ENCODE measurements at places on chromosomes 6 and 20.

DNA sequence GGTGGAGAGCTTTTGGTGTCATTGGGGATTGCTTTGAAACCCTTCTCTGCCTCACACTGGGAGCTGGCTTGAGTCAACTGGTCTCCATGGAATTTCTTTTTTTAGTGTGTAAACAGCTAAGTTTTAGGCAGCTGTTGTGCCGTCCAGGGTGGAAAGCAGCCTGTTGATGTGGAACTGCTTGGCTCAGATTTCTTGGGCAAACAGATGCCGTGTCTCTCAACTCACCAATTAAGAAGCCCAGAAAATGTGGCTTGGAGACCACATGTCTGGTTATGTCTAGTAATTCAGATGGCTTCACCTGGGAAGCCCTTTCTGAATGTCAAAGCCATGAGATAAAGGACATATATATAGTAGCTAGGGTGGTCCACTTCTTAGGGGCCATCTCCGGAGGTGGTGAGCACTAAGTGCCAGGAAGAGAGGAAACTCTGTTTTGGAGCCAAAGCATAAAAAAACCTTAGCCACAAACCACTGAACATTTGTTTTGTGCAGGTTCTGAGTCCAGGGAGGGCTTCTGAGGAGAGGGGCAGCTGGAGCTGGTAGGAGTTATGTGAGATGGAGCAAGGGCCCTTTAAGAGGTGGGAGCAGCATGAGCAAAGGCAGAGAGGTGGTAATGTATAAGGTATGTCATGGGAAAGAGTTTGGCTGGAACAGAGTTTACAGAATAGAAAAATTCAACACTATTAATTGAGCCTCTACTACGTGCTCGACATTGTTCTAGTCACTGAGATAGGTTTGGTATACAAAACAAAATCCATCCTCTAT is 31.2 kb downstream of the SRSF3 start:
- no peak for DNase-seq

GRCh38 chr20:63402181-63402859 is 41.2 kb upstream of the CHRNA4 start:
- no peak for DNase-seq

GRCh38 chr20:36404435-36404978 is 98.4 kb downstream of the DLGAP4 start:
- no peak for DNase-seq

DNA sequence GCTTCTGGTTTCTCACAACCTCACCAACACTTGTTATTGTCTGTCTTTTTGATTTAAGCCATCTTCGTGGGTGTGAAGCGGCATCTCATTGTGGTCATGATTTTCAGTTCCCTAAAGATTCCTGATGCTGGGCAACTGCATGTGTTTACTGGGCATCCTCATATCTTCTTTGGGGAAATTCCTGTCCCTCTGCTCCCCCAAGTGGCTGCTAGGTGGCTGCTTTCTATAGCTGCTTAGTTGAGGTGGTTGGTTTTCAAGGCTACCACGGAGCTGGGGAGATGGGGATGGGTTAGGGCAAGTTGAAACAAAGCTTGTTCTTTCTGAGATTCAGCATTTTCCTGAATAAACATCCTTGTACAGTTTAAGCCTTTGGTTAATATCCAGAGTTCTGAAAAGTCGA is 403.9 kb upstream of the SULF2 start:
- no peak for DNase-seq

- peak; percentile 76 for DNase-seq
Observed at GRCh38 chr6:106648651-106649308, 19.4 kb downstream of the QRSL1 start.

GRCh38 chr6:33712914-33713313 is 1.4 kb upstream of the UQCC2 start:
- no peak for DNase-seq

GRCh38 chr6:88208726-88209125 is 42.6 kb upstream of the CNR1 start:
- DNase-seq: no peak
